ENCODE measurements at places on chromosomes 6 and 20.
A peak's percentile ranks its signal among the peaks of the same experiment; 100 is the strongest.

GRCh38 chr6:43932259-43933147 lies 162.5 kb downstream of the VEGFA start:
- DNase-seq: no peak

DNA sequence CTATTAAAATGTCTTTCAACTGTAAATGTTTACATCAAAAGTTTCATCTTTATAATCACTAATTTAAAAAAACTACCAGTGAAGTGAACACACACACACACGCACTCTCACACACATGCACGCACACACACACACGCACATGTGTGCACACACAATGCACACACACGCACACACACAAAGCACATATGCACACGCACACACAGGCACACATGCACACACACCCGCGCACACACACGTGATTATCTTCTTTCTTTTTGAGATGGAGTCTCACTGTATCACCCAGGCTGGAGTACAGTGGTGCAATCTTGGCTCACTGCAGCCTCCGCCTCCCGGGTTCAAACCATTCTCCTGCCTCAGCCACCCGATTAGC lies 80.0 kb upstream of the FRMD1 start:
- no peak for DNase-seq

DNA sequence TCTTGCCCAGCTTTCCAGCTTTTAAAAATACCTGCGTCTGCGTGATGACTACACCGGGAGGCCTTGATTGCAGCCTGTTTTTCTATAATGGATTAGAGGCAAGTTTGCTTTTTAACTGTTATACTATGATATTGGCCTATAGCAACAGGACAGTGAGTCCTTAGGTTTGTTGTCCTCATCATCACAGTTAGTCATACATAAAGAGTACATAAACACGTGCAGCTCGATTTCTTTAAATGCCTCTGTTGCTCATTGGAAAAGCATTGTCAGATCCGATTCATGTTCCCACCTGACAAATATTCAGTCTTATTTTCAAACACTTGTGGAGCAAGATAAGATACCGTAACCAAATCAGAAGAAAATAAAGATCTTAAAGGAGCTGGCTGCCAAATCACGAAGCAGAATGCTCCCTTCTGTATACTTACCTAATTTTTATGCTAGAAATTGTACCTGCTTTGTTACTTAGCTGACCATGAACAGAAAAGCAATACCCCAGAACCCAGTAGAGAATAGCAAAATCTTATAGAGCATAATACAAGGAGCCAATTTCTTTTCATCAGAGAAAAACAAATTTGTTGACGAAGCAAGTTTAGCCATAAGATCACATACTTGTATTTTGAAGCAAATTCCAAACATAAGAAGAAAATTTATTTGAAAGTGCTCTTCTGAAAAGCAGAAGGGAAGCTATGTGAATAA lies 100.4 kb downstream of the TMEM200A start:
- no peak for DNase-seq

GRCh38 chr6:157867981-157868380 lies 44.9 kb downstream of the SNX9 start:
- peak; percentile 32 for DNase-seq

DNA sequence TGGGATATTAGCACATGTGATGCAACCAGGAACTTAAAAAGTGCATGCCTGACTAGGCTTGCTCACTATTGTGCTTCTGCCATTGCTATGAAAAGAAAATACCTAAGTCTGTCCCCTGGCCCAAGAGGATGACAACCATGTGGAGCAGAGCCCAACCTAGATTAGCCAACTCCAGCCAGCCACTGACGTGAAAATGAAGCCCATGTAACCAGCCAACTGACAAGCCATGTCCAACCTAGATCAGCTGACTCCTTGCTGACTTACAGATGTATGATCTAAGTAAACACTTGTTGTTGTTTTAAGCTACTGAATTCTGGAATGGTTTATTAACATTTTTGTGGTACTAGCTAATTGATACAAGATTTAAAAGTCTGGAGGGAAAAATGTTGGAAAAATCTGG lies 47.5 kb downstream of the PIGU start:
- peak; percentile 17 for DNase-seq
